ENCODE measurements at places on chromosomes 7 and 10.

GRCh38 chr10:73894245-73894971 is 16.5 kb upstream of the PLAU start:
- DNase-seq = no peak

- peak; percentile 21 for DNase-seq
Measured at GRCh38 chr10:92839191-92840085, 8.9 kb upstream of the EXOC6 start.

DNA sequence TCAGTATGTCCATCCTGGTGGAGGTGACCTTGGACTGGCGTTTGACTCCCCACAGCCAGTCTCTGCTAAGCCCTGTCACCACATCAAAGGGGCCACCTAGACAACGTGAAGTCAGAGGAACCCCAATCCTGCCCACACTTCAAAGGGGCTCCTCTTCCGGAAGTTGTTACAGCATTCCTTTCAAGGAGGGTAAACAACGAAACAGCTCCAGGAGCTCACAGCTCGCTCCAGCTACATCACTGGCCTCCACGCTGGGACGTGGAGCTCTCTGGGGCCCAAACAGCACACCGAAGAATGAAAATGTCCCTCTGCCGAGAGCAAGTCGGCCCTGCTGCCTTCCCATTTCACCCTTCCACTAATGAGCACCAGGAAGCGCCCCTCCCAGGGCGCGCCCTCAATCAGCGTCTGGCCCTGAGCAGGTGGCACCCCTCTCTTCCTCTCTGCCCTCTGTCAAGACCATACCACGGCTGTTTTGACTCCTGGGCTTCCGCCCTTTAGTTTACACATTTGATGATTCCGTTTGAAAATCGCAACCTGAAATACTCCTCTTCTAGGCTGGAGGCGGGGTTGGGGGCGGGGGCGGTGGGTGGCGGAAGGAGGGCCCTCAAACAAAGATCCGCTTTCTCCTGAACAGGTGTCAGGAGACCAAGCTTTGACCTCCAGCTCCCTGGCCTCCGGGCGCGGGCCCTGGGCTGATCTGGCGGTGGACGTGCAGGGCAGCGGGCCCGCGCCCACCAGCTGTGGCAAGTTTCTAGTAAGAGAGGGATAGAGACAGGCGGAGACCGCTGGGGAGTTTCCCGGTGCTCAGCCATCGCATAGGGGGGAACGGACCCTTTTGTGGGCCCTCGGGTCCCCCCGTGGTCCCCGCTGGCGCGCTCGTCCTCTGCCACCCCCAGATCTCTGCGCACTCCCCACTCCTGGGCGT is 53.1 kb upstream of the KDM7A start:
- peak; percentile 21 for DNase-seq

GRCh38 chr10:109996766-109997171 is 11.0 kb upstream of the ADD3 start:
- no peak for DNase-seq

GRCh38 chr7:74092321-74092963 is 8.8 kb downstream of the LIMK1 start:
- DNase-seq = no peak

DNA sequence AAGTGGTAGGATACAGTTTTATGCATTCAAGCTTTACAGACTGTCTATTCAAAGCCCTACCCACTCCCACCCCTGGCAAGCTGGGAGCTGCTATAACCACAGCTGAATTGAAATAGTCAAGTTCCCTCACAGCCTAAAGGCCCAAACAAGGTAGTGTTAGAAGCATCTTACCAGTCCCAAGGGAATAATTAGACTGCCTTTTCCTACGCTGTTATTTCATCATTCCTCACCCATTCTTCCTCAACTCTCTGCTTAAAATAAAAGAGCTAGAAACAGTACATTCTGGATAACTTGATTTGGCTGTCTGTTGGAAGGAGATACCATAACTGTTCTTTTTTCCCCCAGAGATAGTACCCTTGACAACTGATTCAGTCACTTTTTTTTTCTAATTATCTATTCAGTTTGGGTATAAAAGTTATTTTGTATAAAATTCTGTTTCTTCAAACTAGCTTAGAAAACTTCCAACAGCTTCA is 54.0 kb downstream of the RAPGEF5 start:
- DNase-seq = no peak

- DNase-seq = no peak
Measured at GRCh38 chr7:134062460-134062859, 64.7 kb upstream of the LRGUK start.

DNA sequence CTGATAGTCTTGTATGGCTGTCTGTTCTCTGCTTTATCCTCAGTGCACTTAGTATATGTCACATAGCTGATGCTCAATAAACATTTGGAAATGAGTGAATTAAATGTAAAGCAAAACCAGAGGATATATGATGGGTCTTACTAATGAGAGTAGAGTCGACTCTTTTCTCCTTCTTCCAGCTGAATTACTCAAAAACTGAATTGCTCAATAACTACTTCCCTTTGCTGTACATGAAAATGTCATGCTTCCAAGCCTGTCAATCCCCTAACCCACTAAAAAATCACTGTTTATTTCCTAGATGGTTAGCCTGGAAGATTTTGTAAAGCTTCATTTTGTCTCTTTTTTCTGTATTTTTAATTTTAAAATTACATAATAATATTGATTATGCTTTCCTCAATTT is 88.0 kb downstream of the OR13A1 start:
- no peak for DNase-seq

Measured in stimulated activated CD8-positive, alpha-beta memory T cell treated with anti-CD3 and anti-CD28 coated beads, Interleukin-15, amount 100 ng/mL, for 24 hours (primary cell).